ENCODE measurements at places on chromosomes 5 and 9. TPM values are rescaled to one million over a fixed set of nuclear protein-coding genes. Genes with fewer than 3 reads are reported as not detected.

GALNT12 gene
- total RNA-seq, result 5.3 TPM

- no peak for DNase-seq
These were observed 412.9 kb upstream of the CCNH start for GRCh38 chr5:87825583-87825982.

- DNase-seq, result no peak
These were observed 587.0 kb downstream of the CDH18 start for GRCh38 chr5:19401032-19401431.

TNFSF15 gene
- total RNA-seq, result not detected

DNA sequence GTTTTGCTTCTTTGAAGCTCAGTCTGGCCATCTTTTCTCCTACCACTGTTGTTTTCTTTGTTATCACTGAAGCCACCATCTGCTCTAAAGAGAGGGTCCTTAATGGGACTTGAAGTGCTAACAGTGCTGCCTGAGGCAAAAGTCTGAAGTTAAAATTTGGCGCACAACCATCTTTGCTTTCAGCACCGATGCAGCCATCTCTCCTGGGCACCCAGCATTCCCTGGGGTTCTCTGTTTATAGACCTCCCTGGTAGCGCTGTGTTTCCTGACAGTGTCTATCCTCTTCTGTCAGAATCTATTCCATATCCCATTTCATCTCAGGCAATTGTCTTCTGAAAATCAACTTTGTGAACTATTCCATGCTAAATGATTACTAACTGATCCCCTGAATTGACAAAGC lies 491.5 kb upstream of the MPDZ start:
- no peak for DNase-seq

GRCh38 chr5:163369776-163370385 lies 67.5 kb upstream of the CCNG1 start:
- DNase-seq, result no peak

COL5A1 gene
- 135 TPM for total RNA-seq

DNA sequence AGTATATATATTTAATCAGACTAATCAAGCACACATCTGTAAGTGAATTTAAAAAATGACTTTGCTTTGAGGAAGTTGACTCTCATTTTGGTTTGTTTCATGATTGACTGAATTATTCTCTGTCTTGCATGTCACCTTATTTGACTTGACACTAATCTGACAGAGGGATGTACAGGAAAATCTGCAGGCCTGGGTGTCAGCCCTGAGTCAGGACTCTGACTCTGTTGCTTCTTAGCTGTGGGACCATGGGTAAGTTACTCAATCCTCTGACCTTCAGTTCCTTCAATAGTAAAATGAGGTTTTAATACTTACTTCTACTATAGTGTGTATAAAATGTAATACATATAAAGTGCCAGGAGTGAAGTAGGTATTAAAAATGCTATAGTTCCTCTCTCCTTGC lies 415.9 kb downstream of the ARHGEF28 start:
- DNase-seq, result no peak

- DNase-seq, result no peak
These were observed 148.1 kb upstream of the RASA1 start for GRCh38 chr5:87119588-87119987.

DNA sequence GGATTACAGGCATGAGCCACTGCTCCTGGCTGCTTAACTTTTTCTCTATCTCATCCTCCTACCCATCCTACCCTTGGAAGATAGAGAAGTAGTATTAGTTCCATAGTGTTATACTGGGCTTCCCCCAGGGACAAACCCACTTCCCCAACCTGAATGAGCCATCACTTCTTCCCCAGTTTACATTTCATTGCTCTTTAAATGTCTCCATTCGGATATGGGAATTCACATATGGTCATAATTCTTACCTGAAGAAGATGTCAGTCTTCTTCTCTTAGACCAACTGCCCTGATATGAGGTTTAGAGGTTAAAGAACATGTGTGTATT lies 1.9 kb downstream of the CD274 start:
- no peak for DNase-seq

DNA sequence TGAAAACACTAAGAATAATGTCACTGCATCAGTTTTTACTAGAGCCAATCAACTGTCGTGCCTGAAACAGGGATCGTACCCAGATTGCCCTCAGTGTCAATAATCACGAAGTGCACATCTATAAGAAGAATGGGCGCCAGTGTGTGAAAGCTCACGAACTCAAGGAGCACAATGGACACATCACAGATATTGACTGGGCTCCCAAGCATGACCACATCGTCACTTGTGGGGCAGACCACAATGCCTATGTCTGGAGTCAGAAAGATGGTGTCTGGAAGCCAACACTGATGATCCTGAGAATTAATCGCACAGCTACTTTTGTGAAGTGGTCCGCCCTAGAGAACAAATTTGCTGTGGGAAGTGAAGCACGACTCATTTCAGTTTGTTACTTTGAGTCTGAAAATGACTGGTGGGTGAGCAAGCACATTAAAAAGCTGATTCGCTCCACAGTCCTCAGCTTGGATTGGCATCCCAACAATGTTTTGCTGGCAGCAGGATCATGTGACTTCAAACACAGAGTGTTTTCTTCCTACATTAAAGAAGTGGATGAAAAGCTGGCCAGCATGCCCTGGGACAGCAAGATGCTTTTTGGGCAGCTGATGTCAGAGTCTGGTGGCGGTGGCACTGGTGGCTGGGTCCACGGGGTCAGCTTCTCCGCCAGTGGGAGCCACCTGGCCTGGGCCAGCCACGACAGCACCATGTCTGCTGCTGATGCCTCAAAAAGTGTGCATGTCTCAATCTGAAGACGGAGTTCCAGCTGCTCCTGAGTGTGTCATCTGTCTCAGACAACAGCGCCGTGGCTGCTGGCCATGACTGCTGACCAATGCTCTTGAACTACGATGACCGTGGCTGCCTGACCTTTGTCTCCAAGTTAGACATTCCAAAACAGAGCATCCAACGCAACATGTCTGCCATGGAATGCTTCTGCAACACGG lies 32.2 kb downstream of the NSA2 start:
- peak; percentile 2 for DNase-seq

DNA sequence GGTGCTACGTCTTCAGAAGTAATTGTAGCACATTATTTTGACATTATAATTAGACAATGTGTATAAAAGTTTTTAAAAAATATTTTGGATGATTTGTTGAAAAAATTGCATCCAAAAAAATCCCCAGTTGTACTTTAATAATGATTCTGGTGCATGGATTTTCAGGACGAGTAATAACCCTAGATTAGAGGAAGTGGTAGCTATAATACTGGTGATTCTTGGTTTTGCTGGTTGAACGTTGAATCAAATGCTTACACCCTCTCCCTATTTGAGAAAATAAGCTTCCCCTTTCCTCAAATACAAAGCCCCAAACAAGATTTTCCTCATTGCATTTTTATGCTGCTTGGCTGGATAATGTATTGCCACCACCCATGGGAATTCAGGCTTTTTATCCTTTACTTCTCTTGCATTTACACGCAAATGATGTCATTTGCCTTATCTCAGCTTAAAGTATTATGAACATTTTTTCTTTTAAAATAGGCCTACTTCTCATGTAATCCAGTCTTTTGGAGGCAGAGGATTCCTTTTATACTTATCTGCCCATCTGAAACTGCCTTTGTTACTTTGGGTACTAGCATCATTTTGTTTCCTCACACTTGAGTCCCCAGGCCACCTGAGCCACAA lies 86.3 kb downstream of the UBE2R2 start:
- no peak for DNase-seq

GPR21 gene
- total RNA-seq, result not detected

- DNase-seq, result no peak
These were observed 135.6 kb downstream of the ACTL7B start for GRCh38 chr9:108720191-108720642.

DNA sequence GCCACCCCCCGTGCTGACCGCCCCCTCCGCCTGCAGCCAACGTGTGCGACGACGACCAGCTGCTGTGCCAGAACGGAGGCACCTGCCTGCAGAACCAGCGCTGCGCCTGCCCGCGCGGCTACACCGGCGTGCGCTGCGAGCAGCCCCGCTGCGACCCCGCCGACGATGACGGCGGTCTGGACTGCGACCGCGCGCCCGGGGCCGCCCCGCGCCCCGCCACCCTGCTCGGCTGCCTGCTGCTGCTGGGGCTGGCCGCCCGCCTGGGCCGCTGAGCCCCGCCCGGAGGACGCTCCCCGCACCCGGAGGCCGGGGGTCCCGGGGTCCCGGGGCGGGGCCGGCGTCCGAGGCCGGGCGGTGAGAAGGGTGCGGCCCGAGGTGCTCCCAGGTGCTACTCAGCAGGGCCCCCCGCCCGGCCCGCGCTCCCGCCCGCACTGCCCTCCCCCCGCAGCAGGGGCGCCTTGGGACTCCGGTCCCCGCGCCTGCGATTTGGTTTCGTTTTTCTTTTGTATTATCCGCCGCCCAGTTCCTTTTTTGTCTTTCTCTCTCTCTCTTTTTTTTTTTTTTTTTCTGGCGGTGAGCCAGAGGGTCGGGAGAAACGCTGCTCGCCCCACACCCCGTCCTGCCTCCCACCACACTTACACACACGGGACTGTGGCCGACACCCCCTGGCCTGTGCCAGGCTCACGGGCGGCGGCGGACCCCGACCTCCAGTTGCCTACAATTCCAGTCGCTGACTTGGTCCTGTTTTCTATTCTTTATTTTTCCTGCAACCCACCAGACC lies 80.2 kb downstream of the NTNG2 start:
- DNase-seq, result peak; percentile 50

DNA sequence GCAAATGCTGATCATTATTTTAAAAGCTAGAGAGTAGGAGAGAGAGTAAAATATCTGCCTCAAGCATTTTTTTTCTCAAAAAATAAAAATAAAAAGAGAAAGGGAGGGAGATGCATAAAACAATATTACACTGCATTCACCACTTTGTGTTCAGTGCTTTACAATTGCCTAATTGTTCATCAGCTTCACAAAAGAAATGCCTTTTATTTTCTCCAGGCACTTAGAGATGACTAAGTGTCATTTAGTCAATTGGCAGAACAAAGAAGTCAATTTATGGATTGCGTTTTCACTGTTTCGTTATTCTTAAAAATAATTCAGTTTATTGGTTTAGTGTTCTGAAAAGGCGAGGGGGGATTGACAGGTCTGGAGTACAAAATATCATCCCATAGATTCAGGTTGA lies 232.5 kb upstream of the CCNH start:
- no peak for DNase-seq

DNA sequence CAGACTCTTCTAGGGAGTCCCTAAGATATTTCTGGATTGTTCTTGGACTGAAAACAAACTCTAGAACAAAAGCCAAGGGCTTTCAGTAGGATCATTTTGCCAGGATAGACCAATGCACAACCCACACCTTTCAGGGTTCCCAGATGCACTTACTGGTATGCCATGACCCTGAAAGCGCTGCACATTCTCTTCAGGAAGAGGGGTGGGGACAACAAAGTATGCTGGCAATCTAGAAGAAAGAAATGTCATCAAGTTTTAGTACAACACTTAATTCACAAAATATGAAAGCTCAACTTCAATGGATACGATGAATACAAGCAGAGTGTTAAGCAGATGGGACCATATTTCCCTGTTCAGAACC lies 57.2 kb downstream of the MTMR12 start:
- DNase-seq, result no peak

- no peak for DNase-seq
These were observed 283.9 kb downstream of the PJA2 start for GRCh38 chr5:109125755-109126429.

TCF7 gene
- 4.1 TPM for total RNA-seq

BASP1 gene
- total RNA-seq, result 114 TPM

FGF1 gene
- total RNA-seq, result 0.63 TPM

CER1 gene
- not detected for total RNA-seq

DNAH5 gene
- total RNA-seq, result 12.3 TPM

- no peak for DNase-seq
These were observed 68.1 kb upstream of the ERCC6L2 start for GRCh38 chr9:95807326-95807947.

DNA sequence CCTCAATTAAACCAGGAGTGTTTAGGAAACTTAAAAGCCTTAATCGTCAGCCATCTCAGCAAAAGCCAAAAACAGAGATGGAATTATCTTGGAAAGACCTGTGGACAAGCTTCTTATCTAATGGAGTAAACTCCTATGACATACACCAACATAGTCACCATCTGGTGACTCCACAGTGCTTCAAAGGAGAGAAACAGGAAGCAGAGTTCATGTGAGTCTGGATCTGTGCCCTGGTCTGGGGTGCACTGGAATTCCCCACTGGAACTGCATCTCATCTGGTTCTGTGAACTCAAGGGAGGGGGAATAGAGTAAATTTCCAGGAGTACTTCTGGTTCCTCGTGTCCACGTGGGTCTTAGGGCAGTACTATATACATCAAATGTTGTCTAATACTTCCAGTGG lies 36.3 kb upstream of the KCNN2 start:
- DNase-seq, result peak; percentile 59

DNA sequence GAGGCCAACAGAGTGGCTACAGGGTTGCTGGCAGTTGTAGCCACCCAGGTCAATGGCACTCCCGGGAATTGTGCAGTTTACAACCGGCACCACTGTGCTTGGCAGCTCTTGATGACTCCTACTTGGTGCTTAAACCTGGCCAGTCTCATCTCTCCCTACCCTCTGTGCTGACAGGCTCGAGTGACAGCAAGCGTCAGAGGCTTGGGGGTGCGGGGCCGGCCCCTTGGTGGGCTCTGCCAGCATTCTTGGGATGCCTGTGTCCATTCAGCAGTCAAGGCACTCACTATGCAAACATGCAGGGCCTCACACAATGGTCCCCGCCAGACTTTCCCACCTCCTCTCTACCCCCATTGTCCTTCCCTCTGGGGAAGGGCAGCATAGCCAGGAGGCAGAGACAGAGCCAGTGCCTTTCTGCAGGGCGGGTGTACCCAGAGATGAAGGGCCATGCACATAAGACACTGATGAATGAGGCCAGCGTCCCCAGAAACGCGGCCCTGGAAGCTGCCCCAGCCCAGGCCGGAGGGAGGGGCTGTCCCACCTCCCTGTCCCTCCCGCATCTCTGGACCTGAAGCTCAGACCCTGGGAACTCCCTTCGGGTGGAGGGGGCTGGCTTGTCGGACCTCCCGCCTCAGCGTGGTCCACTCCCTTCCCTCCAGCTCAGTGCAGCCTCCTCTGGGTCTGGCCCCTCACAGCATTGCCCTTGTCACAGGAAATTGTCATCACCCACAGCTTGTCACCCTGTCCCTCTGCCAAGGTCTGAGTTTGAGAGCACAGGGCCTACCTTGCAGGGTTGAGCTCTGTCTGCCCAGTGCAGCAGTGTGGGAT lies 26.4 kb upstream of the NOTCH1 start:
- DNase-seq, result peak; percentile 86

DNA sequence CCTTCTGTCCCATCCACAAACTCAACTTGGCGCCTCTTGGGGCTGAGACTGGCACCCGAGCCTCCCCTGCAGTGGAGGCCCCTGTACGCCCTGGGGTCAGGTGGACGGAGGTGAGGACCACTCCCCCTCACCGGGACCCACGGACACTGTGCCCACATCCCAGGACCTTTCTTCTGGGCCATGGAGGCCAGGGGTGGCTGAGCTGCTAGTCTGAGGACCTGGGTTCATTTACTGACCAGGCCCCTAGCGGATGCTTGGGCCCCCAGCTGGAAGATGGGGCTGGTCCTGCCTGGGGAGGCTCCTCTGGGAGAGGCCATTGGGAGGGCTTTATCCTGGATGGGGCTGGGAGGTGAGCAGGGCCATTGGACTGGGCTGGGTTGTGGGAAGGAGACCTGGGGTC lies 16.9 kb upstream of the SLC6A19 start:
- DNase-seq, result no peak
